Stimulated activated CD4-positive, alpha-beta T cell treated with anti-CD3 and anti-CD28 coated beads, Interleukin-4, amount 100 ng/mL, for 1 hour (primary cell): ENCODE measurements at places on chromosomes 6 and 20.

GRCh38 chr20:47735412-47736400 lies 49.6 kb downstream of the SULF2 start:
- no peak for DNase-seq

DNA sequence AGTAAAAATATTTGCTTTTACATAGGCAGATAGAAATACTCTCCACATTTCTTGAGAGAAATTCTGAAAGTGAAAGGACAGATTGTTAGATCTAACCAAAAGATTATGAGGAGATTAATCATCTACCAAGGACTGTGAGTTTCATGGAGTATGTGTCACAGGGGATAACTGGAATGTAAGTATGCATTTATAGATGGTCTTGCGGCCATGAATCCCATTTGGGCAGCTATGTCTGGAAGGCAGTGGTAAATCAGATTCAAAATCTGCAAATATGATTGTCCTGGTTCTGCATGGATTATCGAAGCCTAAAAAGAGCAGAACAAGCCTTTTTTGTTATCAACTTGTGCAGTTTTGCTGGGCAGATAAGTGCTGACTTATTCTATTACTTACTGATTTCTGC lies 293.8 kb downstream of the RFPL4B start:
- no peak for DNase-seq

GRCh38 chr20:63101781-63102720 lies 95.3 kb upstream of the BHLHE23 start:
- peak; percentile 61 for DNase-seq

GRCh38 chr6:69487688-69488087 lies 309.1 kb downstream of the LMBRD1 start:
- no peak for DNase-seq

DNA sequence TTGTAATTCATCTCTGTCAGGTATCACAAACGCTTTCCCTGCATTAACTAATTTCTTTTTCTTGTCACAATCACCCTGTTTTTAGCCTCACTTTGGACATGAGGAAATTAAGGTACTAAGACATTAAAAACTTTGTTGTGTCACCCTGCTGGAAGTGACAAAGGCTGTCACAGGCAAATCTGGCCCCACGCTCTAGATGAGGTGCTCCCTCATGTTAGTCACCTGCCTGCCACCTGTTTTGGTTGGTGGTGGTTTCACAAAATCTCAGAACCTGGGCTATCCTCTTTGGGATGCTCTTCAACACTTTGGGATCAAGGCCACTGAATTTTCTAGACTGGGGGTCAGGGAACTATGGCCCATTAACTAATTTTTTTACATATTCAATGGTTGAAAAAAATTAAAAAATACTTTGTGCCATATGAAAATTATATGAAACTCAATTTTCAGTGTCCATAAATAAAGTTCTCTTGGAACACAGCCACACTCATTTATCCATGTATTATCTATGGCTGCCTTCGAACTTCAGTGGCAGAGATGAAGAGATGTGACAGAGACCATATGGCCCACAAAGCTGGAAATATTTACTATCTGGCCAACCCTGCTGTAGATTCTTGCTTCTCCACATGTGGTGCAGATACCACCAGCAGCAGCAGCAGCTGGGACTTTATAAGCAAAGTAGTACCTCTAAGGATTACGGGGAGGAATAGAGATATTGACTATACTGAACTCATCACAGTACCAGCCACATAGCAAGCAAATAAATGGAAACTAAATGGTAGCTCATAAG lies 16.1 kb upstream of the TNFAIP3 start:
- DNase-seq, result no peak

- DNase-seq, result no peak
These were observed 48.6 kb upstream of the GRIK2 start for GRCh38 chr6:101344885-101345284.

DNA sequence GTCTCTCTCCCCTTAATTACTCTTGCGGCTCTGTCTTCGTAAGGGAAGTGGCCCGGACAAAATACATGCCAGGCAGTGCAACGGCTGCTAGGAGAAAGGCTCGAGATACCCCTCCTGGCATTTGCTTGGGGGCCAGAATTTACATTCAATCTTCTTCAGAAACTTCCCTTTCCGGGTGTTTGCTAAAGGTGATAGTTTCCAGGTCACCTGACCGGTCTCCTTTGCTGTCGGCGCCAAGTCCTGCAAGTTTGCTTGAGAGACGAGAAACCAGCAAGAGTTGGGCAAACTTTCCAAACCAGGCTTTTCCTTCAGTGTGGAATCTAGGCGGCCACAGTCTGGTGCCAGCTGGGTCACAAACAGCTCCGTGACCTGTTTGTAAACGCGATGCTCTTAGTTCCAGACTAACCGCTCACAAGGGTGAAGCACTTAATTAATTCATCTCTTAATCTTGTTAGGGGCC lies 563 bp upstream of the SRSF3 start:
- peak; percentile 28 for DNase-seq

GRCh38 chr20:13526551-13526950 lies 112.2 kb downstream of the TASP1 start:
- no peak for DNase-seq

DNA sequence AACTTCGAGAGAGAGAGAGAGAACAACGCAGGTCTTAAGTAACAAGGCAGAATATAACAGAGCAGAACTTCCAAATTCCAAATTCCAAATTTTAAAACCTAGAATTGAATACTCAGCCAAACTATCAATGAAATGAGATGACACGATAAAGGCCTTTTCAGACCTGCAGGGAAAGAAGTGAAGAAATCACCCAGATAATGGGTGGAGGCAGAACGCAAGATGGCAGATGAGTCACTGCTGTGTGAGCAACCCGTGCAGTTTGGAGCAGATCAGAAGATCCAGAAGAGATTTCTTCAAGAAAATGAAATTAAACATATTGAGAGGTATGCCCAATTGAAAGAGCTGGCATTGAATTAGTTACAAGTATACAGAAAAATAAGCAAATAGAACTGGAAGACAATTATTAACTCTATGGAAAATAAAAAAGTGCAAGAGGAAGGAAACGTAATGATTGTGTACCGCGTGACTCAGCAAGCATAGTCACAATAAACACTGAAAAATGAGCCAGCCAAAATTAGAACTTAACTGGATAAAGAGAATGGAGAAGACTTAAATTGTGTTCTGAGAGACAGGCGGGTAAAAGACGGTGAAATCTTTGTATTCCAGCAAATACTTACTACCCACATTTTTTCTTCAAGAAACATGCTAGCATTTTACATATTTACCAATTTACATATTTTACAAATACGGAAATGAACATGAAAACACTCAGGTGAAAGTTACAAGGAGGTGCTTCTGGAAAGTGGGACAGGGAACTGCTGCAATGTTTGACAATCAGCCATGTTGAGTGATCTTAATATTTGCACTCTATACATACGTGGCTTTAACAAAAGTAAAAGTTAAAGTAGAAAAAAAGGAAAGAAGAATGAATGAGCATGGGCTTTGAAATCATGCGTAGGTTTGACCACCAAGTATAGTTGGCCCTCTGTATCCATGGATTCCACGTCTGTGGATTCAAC lies 87.9 kb upstream of the CDYL start:
- no peak for DNase-seq

- no peak for DNase-seq
These were observed 6.5 kb downstream of the IP6K3 start for GRCh38 chr6:33740204-33740608.

DNA sequence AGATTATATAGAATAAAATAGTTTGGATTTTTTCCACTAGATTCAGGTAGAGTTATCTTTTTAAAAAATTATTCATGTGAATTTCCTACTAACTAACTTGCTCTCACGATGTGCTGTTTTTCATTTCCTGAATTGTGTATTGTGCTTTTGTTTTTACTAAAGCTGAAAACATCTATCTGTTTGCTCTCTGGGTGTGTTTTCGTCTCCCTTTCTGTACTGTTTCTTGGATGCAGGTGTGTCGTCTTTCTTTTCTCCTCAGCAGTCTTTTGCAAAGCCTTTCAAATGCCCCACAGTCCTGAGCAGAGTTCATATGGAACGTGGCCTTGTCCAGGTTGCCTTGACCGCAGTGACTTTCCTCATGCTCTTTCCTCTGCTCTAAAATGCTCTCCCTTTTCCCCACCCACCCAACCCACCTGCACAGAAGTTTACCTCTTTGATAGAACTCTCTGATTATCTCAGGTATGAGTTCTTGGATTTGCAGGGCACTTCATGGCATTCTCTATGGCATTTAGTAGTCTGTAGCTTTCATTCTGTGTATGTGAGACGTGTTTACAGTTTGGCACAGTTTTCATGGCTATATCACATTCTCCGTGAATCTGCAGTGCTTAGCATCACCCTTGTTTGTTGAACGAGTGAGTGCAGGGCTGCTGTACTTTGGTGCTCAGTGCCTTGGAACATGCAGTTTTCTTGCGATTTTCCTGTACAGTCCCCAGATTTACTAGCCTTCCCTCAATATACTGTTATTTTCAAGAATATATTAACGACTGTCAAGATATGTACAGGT lies 77.1 kb downstream of the FARS2 start:
- no peak for DNase-seq

- DNase-seq, result no peak
These were observed 8.3 kb downstream of the NTSR1 start for GRCh38 chr20:62716941-62717310.

GRCh38 chr6:132530293-132530974 lies 7.6 kb upstream of the TAAR9 start:
- DNase-seq, result peak; percentile 55

DNA sequence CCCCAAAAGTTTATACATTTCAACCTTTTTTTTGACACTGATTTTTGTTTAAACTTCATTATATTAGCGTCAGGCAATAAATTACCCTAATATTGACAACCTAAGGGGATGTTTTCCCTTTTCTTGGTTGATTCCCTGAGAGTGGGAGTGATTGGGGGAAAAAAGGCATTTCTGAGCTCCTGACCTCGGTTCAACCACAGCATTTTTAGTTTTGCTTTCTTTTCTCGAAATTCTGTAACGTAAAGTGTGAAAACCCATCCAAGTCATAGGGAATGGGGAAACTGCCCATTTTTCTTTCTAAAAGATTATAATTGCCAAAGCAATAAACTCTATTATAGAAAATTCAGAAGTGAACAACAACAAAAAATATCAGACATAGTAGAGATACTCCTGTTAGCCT lies 67.9 kb upstream of the SPACA1 start:
- no peak for DNase-seq

DNA sequence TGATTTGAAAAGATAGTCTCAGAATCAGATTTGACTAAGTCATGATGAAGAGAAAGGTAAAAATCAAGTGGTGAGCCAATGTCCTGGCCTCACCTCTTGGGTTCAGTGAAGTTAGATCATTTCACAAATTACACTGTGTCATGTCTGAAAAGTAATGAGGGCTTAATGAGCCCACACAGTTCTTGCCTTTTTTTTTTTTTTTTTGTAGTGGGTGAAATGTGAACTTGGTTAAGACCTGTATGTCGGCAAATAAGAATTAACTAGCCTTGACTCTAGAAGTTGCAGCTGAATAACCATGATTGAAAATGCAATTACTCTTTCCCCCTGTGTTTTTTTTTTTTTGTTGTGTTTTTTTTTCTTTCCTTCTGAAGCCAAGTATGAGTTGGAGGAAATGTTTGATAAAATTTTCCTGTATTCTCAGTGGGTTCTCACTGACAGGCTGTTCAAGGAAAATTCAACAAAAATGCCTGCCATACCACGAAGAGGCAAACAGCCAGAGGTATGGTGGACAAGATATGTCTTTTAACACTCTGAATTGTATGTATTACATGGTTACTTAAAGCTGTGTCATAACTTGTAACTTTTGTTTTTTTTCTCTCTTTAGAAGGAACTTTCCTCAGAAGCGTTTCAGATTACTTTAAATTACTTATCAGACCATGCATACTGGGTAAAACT lies 135.2 kb upstream of the MLIP start:
- DNase-seq, result no peak

DNA sequence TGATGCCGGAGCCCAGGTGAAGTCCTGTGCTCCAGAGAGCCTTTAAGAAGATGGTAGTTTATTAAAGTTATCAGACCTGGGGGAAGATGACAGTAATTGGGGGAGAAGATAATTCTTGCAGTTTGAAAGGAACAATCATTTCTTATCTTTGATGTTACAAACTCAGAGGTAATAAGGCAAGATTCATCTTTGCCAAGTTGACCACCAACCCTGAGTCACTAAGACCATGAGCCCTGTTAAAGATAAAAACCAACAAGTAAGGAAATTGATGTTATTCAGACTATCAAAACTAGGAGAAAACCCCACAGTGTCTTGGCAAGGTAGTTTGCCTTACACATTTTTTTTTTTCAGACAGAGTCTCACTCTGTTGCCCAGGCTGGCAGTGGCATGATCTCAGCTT lies 73.1 kb downstream of the MKKS start:
- no peak for DNase-seq

GRCh38 chr6:37323580-37323979 lies 30.2 kb upstream of the RNF8 start:
- no peak for DNase-seq

DNA sequence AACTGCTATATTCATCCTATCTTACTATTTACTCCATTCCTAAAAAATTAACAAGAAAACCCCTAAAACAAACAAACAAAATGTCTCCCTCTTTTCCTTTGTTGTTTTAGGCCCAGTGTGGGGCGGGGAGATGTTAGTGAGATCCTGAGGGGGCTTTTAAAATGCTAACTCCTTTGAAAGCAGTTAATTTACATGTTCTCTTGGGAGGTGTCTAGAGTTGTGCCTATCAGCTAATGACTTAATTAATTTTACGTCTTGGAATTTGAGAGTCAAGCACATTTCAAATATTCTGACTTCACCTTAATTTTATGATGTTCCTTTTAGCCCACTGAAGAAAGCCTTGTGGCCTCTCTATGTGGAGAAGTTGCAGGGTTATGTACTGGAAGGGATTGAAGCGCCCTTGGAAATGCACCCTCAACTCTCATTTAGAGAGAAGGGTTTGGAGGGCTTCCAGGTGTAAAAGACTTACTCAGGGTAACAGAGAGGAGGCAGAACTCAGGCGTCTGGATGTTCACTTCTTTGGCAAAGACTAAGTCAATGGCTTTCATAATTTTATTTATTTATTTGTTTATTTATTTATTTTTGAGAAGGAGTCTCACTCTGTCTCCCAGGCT lies 4.9 kb downstream of the SASH1 start:
- DNase-seq, result no peak

GRCh38 chr6:33848484-33848883 lies 44.7 kb upstream of the MLN start:
- DNase-seq, result no peak

- no peak for DNase-seq
These were observed 4.8 kb downstream of the CST3 start for GRCh38 chr20:23632711-23633573.

- no peak for DNase-seq
These were observed 33.1 kb upstream of the PNRC1 start for GRCh38 chr6:89047473-89047872.
